NB4 (cell line): ENCODE measurements at places on chromosomes 3 and 15.

DNA sequence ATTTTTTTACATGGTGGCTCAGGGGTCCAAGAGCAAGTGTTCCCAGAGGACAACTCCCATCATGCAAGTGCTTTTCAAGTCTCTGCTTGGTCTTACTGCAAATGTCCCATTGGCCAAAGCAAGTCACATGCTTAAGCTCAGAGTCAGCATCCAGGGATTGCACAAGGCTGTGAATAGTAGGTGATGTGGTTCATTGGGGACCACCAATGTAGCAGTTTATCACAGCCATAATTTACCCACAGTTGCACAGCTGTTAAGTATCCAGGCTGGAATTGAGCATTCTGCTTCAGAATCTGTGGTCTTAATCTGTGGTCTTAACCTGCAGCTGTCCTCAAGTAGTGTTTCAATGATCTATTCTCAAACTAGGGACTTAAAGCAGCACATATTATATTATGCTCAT, 71.4 kb upstream of the PLCL2 start:
- no peak for DNase-seq

- DNase-seq, result no peak
Observed at GRCh38 chr15:49278751-49279150, 108.7 kb downstream of the GALK2 start.

DNA sequence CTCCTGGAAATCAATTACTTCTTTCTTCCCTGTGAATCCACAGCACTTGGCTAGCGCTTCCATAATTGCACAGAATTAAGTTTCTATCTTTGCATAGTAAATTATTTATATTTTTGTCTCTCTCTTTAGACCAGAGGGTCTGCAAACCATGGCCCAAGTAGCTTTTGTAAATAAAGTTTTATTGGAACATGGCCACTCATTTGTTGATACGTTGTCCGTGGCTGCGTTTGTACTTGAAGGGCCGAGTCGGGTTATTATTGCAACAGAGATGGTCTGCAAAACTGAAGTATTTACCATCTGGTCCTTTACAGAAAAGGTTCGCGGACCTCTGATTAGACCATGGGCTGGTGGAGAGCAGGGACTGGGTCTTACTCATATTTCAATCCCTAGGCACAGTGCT, 102.5 kb downstream of the RPLP1 start:
- no peak for DNase-seq

- no peak for DNase-seq
Observed at GRCh38 chr3:57809609-57809968, 53.5 kb downstream of the SLMAP start.

DNA sequence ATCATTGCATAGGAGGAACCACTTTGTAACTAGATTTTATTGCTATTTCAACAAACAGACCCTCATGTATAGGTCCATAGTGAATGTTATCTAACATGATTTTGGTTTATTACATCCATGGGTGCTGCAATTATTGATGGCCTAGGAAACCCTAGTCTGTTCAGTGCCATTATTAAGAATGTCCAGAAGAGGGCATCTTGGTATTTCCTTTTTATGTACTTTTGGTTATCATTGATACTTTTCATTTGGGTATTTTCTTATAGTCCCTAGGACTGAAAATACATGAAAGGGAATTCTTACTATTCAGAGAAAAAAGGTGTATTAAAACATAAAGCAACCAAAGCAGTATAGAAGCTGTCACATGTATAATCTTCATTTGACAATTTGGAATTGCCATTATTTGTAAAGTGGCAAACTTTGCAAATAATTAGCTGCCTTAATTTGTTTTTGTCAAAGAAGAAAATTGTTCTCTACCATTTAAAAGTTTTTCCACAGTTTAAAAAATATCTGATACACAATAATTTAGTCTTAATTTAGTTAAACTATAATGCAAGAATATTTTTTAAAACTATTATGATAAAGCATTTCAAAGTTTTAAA, 48.7 kb downstream of the CNOT10 start:
- DNase-seq, result peak; percentile 64

GRCh38 chr3:47523310-47524073, 10.0 kb upstream of the ELP6 start:
- DNase-seq, result peak; percentile 19

GRCh38 chr3:116897382-116897781, 187.8 kb downstream of the TUSC7 start:
- DNase-seq, result no peak

DNA sequence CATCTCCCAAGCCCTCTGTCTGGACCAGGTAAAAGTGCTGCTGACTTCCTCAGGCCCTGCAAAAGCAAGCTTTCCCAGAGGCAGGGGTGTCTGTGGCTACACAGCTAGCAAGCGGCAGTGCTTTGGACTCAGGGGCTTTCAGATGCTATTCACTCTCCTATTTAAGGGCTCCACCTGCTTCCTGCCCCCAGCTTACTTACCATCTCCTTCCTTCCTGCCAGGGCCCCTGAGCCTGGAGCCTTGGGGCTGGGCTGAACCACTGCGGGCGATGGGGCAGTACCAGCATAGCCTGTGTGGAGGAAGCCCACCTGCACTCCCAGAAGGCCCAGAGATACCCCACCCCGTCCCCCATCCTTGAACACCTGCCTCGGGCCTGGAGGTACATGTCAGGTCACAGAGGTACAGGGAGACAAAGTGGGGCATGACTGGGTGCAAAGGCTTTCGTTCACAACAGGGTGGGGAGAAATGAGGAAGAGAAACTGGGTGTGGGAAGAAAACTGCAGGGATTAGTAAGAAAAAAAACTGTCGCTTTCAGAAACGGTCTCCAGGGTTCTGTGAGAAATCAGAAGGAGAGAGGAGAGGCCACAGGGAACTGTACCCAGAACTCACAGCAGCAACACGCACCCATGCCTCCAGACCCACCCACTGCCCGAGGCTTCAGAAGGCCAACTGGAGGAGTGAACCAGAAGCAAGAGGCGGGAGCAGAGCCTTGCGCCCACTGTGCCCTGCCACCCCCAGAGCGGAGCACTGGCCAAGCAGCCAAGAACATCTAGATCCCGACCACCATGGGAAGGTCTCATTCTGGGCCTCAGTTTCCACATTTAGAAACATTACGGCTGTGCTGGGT, 49.5 kb downstream of the CCDC12 start:
- peak; percentile 92 for DNase-seq

DNA sequence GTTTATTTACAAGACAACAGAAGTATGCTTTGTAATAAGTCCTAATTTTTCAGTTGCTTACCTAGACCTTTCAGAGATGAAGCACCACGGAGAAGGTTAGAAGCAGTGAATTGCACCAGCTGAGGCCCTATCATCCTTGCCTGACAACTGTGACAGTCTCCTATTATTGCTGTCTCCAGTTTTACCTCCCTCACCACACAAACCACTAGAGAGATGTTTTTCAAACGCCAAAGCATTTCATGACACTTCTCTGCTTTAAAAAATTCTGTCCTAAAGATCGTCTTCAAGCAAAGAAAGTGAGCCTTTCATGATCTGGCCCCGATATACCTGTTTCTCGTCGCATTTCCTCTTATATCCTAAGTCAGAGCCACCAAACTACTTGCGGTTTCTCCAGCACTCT, 72.3 kb upstream of the TSPAN3 start:
- no peak for DNase-seq

DNA sequence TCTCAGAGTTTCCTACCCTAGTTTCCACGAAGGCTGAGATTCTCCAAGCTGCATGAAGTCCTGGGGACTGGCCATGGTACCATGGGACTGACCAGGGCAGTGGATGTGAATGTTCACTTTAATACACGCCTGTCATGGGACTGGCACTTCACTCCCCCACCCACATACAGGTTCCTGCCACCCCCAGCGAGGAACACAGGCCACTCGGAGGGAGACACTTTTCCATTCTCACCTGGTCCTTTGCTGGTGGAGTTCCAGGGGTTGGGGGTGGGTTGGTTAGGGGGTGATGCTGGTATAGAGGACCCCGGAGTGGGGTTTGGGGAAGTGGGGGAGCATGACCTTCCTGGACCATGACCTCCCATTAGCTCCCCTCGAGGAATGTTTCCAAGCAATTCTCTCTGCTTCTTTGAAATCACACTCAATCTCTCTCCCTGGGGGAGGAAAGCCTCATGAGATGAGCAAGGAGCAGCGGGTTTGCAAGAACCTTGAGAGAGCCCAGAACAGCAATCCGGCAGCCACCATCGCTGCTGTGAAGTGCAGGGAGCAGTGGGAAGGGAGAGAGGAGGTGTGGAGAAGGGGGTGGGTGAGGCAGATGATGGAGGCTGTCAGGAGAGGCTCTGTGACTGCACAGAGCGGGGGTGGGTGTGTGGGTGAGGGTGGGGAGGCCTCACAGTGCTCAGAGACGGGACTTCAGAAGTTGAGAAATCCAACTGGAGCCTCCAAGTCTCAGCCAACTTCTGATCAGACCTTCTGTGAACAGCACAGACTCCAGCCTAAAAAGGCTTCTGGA, 69.7 kb downstream of the ADCY5 start:
- no peak for DNase-seq

DNA sequence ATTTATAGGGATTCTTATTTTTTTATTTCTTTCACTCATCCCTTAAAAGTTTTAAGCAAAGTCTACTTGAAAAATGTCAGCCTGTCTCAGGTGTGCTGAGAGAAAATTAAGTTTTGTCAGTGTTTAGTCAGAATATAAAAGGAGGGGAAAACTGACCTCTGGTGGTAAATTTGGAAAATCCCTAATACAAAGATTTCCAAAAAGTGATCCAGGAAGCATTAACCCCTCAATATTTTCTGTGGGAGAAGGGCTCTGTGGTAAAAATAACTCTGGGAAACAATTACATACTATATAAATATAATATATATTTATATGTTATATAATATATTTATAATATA, 41.0 kb upstream of the FRMD4B start:
- no peak for DNase-seq
